CD8-positive, alpha-beta memory T cell (primary cell): ENCODE measurements at places on chromosomes 13 and 19. TPM values are rescaled to one million over a fixed set of nuclear protein-coding genes. Genes with fewer than 3 reads are reported as not detected.

MBD3L2 gene
- not detected for total RNA-seq

GRWD1 gene
- total RNA-seq: 107 TPM

WDR88 gene
- total RNA-seq: not detected

ONECUT3 gene
- not detected for total RNA-seq

FFAR3 gene
- not detected for total RNA-seq

KLK14 gene
- total RNA-seq: 0.31 TPM

KRTDAP gene
- not detected for total RNA-seq

DNAAF3 gene
- 0.27 TPM for total RNA-seq

OR7D2 gene
- total RNA-seq: not detected

ZNF30 gene
- 7.4 TPM for total RNA-seq

DUXA gene
- not detected for total RNA-seq

FBXO27 gene
- 0.80 TPM for total RNA-seq

CLDND2 gene
- total RNA-seq: 24.9 TPM

ZNF780A gene
- 18.9 TPM for total RNA-seq

PPM1N gene
- 2.5 TPM for total RNA-seq

FPR3 gene
- 1.1 TPM for total RNA-seq

ZNF793 gene
- 3.9 TPM for total RNA-seq

ZNF43 gene
- 22.7 TPM for total RNA-seq

TMEM255B gene
- total RNA-seq: 0.57 TPM

NAPSA gene
- 19.7 TPM for total RNA-seq

MAMSTR gene
- 0.69 TPM for total RNA-seq

SCN1B gene
- 1.9 TPM for total RNA-seq

ZNF77 gene
- 4.1 TPM for total RNA-seq

ZNF560 gene
- not detected for total RNA-seq

SEMA6B gene
- 0.91 TPM for total RNA-seq

GARIN5A gene
- total RNA-seq: 0.97 TPM

SULT2B1 gene
- not detected for total RNA-seq

CCDC70 gene
- not detected for total RNA-seq

PTGER1 gene
- not detected for total RNA-seq

TPGS1 gene
- total RNA-seq: 18.6 TPM

ZNF284 gene
- total RNA-seq: 2.7 TPM

TEX26 gene
- total RNA-seq: not detected

GJA3 gene
- total RNA-seq: 0.85 TPM

CPB2 gene
- not detected for total RNA-seq
